ENCODE measurements at places on chromosomes 2 and 18. TPM values are rescaled to one million over a fixed set of nuclear protein-coding genes. Genes with fewer than 3 reads are reported as not detected.

DNA sequence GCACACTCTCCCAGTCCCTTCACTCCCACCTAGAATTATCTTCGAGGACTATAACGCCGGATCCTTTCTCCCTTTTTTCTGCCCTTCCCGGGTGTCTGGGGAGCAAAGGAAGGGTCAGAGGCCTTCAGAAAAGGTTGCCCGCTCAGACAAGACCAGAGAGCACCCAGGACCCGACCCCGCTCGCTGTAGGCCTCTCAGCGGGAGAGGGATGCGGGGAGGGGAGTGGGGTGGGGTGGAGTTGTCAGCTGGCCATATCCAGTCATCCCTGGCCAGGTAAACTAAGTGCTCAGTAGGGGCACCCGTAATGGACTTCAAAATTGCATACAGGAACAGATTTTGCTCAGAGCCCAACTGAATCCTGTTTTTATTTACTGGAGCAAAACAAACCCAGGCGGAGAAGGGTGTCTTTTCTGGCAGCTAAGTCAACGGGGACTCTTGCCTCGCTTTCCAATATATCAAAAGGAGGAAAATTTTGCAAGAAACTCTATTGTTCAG lies 65.0 kb downstream of the NOL4 start:
- no peaks in the 10 kb centered on the region for H3K36me3 ChIP-seq
- H3K27ac ChIP-seq, result no peak overlapping the region
- DNase-seq, result no peak
- H3K4me3 ChIP-seq, result peak overlapping the region; percentile 44
- peaks cover 15% of the 10 kb centered on the region for H3K27me3 ChIP-seq

GRCh38 chr2:231069379-231070054 lies 12.8 kb downstream of the PSMD1 start:
- peaks cover 88% of the 10 kb centered on the region for H3K36me3 ChIP-seq
- no peak for DNase-seq

DNA sequence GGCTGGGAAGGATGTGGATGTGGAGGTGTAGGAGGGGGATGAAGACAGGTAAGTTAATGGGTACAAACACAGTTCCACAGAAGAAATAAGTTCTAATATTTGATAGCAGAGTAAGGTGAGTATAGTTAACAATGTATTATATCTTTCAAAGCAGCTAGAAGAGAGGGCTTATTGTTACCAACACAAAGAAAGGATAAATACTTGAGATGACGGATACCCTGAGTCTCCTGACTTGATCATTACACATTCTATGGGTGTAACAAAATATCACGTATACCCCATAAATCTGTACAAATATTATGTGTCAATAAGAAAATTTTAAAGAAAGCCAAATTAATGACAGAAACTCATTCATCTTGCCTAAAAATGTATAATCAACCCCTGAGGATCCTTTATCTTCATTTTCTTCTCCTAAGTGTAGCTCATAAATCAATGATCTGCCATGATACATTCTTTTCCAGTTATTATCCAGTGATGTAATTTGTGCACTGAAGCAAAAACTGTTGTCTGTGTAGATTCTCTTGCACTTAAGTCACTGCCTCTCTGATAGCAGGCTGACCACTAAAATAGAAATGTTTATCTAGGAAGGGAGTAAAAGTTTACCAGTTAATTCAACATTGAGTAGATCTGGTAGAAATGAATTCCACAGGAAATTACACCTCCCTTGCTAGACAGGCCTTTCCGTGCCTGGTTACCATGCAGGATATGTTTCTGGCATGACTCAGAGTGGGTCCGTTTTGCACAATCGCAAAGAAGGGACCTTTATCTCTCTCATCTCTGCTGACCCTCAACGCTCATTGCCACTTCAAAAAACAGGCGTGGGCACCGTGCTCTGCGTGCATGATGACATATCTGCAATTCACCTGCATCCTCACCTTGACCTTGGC lies 249.7 kb upstream of the NCKAP5 start:
- DNase-seq, result no peak
- no peak overlapping the region for H3K4me3 ChIP-seq
- H3K27ac ChIP-seq, result no peak overlapping the region
- H3K27me3 ChIP-seq, result no peaks in the 10 kb centered on the region
- H3K4me1 ChIP-seq, result no peaks in the 10 kb centered on the region
- no peaks in the 10 kb centered on the region for H3K36me3 ChIP-seq

DNA sequence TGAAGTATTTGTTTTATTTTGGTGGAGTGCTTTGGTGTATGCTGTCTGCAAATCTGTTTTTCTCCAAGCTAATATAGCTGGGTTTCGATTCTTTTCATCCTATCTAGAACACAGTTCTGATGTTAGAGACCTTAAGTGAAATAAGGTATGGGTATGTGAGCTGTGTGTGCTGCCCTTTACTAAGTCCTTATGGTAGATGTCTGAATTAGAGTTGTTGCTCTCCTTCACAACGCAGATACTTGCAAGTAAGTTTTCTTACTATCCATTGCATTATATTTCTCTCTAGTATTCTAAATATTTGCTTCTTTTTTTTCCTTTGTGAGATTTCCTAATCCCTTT lies 38.6 kb downstream of the AGFG1 start:
- no peak overlapping the region for H3K27ac ChIP-seq
- DNase-seq, result no peak
- no peak overlapping the region for H3K4me3 ChIP-seq
- H3K4me1 ChIP-seq, result peaks cover 84% of the 10 kb centered on the region

Gene ICOS
- not detected for total RNA-seq

DNA sequence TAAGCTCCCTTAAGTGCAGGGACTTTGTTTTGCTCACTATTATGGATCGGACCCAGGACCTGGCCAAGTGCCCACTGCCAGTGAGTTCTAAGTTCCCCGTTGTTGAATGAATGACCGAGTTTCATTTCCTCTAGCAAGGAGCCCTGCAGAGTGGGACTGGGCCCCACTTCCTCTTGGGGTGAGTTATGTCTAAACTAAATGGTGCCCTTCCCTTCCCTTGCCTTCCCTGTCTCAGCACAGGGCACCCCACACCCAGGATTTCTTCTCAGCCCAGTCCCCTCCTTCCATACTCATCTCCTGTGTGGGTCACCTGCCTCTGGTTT lies 195.3 kb upstream of the HS6ST1 start:
- no peaks in the 10 kb centered on the region for H3K36me3 ChIP-seq
- H3K4me1 ChIP-seq, result no peaks in the 10 kb centered on the region
- H3K27ac ChIP-seq, result no peak overlapping the region
- H3K27me3 ChIP-seq, result no peaks in the 10 kb centered on the region
- H3K4me3 ChIP-seq, result no peak overlapping the region

Measured in tibial nerve (tissue), 4 donors.